Natural killer cell treated with Interleukin-12 subunit alpha and Interleukin-12 subunit beta and Interleukin-15 and Interleukin-18, amount 100 ng/mL, for 72 hours (primary cell): ENCODE measurements at places on chromosomes 7 and 10.

DNA sequence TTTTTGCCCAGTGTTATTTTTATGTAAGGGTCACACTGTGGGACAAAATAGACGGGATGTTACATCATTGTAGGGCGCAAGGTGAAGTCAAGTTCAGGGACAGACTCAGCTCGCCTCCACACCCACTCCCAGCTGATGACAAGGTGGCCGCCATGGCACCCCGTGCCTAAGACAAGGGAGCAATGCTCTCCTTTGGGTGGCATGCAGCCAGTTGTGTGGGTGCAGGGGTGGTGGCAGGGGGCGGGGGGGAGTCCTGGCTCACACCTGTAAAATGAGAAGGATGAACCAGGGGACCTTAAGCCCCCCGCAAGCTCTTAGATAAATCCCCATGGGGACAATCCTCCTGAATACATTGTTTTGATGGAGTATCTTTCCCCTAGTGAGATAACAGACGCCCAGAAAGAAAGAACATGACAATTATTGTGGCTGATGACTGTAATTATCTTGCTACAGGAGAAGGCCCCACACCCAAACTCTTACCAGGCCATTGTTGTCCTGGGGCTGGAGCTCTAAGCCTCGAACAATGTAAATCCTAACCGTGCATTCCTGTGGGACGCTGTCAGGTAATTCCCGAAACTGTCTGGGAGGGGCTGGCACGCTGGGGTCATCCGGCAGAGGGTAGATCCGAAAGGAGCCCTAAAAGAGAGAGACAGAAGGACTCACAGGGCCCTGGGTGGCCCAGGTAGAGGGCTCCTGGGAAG lies 148.7 kb downstream of the MYOF start:
- no peak for DNase-seq

- no peak for DNase-seq
These were observed 559.9 kb downstream of the INHBA start for GRCh38 chr7:41142904-41143473.

DNA sequence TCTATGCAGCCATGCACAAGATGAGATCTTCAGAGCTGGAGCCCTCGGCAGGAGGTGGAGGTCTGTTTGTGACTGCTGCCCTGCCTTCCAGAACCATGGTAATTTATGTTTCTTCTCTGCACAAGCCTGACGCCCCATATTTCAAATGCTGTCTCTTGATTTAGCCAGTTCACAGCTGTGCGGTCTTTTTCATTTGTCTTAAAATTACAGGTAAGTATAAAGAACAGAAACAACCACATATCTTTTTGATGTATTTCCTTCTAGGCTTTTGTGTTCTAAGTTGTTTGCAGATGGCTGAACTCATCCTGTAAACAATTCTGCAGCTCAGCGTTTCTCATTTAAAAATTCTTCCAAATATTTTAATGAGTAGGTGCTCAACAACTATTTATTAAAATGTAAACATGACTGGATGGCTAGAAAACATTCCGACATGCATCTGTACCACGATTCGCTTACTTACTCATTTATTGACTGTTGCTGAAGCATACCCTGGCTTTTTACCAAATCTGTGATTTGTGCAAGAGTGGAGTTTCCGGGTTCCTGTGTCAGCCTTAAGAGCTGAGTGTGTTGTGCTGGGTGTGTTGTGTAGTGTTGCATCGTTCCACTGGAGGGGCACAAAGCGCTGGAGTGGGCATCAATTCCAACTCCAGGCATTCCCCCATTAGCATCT lies 58.9 kb downstream of the PIP4K2A start:
- DNase-seq: peak; percentile 82

GRCh38 chr10:109780997-109781396 lies 142.3 kb downstream of the XPNPEP1 start:
- no peak for DNase-seq

- no peak for DNase-seq
These were observed 7.7 kb upstream of the GBX1 start for GRCh38 chr7:151175047-151175792.

GRCh38 chr10:123550675-123551096 lies 115.5 kb upstream of the GPR26 start:
- DNase-seq: no peak

DNA sequence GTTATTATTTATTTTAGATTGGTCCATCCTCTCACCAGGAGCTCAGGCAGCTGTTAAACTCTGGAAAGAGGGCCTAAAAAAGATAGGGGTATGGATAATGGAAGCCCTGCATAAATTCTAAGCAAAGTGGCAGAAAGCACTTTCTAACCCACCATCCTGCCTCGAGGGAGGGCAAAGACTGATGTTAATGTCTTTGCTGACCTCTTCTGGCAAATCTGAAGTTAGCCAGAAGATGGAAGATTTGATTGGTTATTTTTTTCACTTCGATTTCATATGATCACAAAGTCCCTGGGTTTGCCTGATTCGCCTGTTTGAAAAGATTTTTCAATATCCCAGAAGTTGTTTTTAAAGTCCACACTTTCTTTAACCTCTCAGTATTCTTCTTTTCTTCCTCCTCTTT lies 24.8 kb downstream of the OR9A2 start:
- no peak for DNase-seq

DNA sequence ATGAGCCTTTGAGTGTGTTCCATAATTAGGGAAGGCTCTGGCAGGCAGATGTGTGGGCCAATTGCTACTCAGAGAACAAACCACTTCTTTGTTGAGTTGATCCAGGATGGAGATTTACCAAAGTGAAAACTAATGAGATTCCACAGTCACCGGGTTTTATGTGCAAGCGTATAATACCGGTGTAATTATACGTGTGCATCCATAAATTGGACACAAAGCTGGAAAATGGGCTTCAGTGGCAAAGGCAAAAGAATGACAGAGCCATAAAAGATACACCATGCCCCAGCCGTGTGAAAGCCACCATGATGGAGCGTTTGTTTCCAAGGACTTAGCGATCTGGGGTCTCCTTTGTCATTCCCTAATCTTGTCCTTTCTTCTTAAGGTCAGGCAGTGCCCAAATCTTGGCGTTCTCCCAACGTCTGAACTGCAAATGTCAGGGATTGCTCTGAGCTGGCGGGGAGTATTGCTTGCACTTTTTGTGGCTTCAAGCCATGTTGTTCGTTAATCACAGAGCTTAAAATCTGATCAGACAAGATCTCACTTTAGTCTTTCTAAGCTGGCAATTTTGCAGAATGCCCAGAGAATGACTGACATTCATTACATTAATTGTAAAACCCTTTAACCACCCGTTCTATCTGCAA lies 70.1 kb downstream of the NPTX2 start:
- DNase-seq: no peak

- no peak for DNase-seq
These were observed 49.7 kb downstream of the SEMA3A start for GRCh38 chr7:84144935-84145334.

DNA sequence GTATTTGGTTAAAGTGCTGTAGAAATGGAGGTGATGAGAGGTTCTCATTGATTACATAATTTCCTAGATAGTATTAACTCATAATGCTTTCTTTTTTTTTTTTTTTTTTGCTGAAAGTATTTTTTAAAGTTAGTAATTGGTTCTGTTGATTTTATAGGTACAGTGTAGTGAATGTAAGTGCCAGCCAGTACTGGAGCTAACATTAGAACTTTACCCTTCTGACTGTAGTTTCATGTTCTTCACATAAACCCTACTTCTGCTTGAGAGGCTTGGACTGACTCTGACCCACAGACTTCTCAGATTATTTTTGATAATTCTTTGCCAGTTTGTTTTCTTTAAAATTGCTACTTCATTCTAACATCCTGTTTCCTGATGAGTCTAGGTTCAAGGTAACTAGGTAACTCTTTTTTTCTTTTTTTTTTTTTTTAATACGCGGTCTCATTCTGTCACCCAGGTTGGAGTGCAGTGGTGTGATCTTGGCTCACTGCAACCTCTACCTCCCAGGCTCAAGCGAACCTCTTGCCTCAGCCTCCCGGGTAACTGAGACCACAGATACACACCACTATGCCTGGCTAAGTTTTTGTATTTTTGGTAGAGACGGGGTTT lies 92.2 kb upstream of the OIT3 start:
- DNase-seq: no peak

DNA sequence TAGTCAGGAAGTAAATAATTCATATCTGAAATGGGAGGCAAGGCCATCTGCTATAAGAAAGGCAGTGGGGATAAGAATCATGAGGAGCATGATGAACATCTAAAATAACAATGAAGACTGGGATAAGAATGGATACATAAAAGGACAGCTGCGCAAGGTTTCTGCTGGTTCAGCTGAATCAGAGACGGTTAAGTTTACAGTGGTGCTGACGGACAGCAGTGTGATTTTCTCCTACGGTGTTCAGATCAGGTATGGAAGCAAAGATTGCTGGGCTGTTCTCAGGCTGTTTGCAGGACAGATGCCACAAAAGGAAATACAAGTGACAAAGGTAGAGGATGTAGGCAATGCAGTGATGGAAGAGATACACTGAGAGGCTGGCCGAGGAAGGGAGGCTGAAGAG lies 8.4 kb downstream of the CYCS start:
- DNase-seq: no peak

DNA sequence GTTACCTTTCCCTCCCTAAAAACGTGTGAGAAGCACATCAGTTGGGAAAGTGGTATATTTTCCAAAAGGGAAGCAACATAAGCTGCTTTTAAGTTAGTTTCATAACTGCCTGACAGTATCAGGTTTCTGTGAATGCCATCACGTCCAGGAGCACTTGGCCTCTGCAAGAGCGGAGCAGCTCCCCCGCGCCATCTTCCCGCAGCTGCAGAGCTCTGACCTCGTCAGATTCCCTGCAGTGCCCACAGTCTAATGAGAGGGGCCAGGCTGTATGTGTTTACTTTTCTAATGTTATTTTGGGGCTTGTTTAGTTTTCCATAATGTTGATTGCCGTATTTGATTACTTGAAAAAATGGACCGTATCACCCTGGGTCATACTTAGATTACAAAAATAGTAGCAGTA lies 74.2 kb downstream of the MGMT start:
- no peak for DNase-seq

DNA sequence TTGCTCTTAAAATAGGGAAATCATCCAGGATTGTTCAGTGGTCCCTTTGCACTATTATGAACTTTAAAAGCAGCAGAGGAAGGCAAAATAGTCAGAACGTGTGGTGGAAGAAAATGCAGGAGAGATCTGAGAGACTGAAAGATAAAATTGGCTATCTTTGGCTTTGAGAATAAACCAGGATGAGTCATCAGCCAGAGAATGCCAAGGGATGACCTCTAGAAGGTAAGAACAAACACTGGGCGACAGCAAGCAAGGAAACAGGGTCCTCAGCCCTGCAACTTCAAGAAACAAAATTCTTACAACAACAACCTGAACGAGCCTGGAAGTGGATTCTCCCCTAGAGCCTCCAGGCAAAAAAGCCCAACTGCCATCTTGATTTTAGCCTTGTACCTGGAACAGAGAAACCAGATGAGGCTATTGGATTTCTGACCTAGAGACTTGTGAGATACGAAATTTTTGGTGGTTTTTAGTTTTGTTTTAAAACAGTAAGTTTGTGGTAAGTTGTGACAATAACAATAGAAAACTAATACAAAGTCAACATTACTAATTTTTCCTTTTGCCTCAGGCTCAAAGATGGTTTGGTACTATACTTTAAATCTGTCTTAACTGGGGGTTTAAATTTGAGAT lies 130.2 kb upstream of the CNTNAP2 start:
- no peak for DNase-seq

DNA sequence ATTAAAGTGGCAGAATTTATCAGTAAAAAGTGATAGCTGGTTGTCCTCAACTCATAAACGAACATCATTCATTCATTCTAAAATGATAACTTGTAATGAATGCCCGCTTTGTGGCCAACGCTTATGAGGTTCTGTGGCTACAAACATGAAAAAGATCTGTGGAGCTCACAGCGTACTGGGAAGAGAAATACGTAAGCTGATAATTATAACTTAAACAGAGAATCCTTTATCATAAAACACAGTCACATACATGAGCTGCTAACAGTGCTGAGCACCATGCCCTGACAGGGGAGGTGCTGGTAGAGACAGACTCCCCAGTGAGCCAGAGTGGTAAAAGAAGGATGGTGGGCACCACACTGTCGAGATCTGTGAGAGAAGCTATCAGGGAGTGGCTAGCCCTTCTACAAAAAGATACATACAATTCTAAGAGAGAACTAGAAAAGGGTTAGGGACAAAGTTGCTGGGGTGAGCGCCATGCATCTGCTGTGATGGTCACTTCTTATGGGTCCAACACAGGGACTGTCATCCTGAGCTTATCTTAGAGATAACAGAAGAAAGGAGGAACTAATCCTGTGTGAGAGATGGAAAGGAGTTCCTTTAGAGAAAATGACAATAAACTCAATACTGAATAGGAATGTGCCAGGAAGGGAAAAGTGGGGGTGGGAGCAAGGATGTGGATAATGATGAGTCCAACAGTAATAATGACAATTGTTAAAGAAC lies 106.7 kb downstream of the USP6NL start:
- DNase-seq: no peak

DNA sequence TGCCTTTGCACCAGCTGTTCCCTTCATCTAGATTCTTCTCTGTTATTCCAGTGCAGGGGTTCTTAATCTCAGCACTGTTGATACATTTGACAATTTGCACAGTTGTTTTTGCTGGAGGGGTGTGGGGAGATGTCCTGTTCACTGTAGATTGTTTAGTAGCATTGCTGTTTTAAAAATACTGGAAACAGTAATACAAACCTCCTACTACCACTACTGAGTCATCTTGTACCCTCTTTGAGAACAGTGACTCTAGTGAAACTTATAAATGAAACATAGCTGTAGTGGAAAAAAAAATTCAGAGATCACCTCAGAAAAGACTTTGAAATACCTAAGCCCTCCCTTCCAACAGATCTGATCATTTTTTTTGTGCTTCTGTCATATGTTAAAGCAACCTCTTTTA lies 154.8 kb upstream of the TMEM196 start:
- DNase-seq: no peak

DNA sequence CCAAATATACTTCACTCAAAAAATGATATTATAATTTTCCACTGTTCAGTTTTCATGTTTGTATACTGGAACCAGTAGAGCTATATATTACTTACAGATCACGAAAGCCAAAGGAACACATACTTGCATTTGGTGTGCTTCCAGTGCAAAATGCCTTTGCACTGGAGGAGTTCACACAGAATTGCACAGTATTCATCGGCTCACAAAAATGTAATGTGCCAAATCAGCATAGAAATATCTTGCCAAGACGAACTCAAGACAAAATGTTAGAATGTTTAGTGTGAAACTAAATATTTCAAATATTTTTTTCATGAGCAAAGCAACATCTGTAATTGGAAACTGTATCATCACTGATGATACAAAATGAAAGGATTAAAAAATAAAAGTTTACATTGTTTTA lies 646.2 kb upstream of the SEMA3D start:
- no peak for DNase-seq

GRCh38 chr7:95871075-95871848 lies 98.9 kb downstream of the DYNC1I1 start:
- DNase-seq: no peak

- no peak for DNase-seq
These were observed 30.4 kb upstream of the DDC start for GRCh38 chr7:50595491-50596102.
